Activated CD8-positive, alpha-beta memory T cell treated with anti-CD3 and anti-CD28 coated beads for 1 hour (primary cell): ENCODE measurements at places on chromosomes 4 and X.

DNA sequence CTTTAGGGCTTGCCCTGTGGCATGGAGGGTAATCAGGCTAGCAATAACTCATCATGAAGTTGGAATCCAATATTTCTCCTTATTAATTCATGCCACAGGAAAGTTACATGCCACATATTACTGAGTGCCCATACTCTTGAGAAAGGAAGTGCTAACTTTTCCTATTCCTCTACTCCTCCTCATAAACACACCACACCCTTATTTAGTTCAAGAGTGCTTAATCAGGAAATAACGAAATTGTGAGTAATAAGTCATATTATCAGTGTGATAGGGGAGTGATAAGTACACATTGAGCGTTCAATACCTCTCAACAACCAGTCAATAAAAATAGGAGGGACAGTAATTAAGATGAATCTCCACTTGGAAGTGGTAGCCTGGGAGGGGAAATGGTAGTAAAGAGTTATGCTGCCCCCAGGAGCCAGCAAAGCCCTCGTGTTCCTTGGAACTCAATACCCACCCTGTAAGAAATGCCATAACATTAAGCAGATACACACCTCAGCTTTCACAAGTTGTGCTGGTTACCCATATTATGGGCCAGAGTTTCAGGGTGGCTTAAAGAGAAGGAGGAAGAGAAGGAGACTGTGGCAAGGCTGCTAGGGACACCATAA lies 410.0 kb upstream of the NR3C2 start:
- DNase-seq, result no peak

DNA sequence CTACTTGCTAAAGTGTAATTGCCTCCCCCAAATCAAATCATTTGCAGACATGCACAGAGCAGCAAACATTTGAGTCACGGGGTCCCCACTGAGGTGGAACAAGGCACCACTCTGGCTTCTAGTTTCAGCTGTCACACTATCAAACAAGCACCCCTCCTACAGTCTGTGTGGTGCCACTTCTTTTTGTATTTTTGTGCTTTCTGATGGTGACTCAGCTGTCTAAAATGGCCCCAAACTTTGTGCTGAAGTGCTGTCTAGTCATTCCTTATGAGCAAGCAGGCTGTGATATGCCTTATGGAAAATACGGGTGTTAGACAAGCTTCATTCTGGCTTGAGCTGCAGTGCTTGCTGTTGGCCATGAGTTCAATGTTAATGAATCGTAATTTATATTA lies 15.4 kb downstream of the IGFBP7 start:
- no peak for DNase-seq

GRCh38 chr4:143184217-143184502 lies 557 bp upstream of the USP38 start:
- no peak for DNase-seq

DNA sequence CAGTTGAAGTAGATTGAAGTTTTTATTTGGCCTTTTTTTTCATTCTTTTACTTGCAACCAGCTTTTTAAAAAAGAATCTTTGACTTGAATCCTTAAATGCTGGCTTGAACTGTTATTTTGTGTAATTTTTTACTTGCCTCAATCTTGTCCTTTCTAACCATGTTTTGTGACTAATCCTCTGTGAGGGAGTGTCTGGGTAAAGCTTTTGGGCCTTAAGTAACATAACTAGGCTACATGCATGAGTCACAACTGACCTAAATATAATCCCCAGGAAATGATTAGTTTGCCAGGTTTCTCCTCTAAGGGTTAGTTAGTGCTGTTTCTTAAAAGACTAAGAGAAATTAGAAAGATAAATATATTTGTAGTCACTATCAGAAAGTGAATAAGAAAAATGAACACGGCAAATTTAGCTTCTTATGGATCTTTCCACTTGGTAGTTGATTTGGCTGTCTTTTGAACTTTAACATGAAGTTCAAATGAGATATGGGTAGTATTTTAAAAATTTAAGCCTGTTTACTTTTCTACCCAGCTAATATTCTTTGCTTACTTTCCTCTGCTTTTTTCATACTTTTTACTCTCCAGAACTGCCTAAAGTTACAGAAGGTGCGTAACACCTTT lies 13.0 kb downstream of the EXOC1 start:
- no peak for DNase-seq

- no peak for DNase-seq
Measured at GRCh38 chrX:53421772-53422085, 725 bp downstream of the SMC1A start.

DNA sequence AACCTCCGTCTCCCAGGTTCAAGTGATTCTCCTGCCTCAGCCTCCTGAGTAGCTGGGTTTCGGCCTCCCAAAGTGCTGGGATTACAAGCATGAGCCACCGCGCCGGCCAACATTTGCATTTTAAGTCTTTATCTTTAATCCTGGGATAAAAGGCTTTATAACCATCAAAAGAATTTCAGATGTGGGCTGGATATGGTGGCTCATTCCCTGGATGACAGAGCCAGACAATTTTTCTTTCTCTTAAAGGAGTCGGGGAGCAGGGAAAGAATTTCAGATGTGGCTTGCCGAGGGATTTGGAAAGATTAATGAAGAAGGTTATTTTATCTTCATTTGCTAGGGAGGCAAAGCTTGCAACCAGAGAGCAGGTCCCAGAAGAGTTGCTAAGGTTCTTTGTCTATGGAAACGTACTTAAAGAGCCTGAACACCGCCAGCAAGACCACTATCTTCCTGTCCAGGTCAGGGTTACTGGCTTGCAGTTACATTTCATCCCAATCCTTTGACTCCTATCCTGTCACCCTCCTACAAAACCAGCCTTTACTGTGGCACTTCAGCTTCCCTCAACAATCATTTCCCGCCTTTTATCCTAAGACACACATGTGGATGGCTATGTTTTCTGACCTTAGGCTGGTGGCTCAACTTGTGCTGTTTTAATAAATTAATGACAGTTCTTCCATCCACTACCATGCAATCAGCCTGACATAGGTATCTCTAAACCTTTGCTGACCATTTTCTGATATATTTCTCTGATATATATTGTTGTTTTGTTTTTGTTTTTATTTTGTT lies 3.9 kb upstream of the KLHL8 start:
- no peak for DNase-seq

DNA sequence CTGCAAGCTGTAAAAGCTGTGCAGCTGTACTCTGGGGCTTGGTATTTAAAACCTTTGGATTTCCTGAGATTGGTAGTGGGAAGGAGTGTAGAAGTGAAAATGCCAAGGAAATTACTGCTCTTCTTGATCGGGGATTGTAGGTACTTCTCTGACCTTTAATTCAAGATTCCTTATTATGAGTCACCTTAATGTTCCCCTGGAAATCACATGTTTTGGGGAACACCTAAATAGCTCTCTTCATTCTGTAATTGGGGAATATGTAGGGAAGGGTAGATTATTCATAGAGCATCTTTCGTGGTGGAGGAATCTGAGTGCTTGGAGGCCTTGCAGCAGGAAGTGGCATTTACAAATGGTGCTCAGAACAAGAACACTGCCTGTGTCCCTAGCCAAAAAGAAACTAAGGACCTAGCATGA lies 137.8 kb downstream of the UCHL1 start:
- no peak for DNase-seq

- DNase-seq, result no peak
Measured at GRCh38 chr4:63459329-63459728, 949.9 kb downstream of the TECRL start.

GRCh38 chr4:176193938-176194337 lies 1.4 kb downstream of the SPATA4 start:
- DNase-seq, result no peak

GRCh38 chr4:182862921-182863320 lies 54.3 kb downstream of the DCTD start:
- no peak for DNase-seq

GRCh38 chr4:99687120-99687519 lies 29.5 kb upstream of the C4orf54 start:
- no peak for DNase-seq

DNA sequence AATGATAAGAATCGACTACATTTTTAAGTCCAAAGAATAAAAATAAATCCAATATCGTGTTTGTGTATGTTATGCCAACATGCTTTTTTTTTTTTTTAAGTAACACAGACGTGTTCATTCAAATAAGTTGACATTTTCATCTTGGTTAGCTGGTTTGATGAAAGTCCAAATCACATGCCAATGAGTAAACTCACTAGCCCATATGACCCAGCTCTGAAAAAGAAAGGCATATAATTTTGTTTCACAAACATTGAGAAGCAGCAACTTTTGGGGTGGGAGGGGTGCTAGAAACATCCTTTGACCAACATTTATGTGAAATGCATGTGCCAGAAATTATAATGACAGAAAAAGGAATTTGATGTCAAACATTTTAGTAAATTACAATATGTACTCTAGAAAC lies 61.6 kb upstream of the SPP1 start:
- no peak for DNase-seq

DNA sequence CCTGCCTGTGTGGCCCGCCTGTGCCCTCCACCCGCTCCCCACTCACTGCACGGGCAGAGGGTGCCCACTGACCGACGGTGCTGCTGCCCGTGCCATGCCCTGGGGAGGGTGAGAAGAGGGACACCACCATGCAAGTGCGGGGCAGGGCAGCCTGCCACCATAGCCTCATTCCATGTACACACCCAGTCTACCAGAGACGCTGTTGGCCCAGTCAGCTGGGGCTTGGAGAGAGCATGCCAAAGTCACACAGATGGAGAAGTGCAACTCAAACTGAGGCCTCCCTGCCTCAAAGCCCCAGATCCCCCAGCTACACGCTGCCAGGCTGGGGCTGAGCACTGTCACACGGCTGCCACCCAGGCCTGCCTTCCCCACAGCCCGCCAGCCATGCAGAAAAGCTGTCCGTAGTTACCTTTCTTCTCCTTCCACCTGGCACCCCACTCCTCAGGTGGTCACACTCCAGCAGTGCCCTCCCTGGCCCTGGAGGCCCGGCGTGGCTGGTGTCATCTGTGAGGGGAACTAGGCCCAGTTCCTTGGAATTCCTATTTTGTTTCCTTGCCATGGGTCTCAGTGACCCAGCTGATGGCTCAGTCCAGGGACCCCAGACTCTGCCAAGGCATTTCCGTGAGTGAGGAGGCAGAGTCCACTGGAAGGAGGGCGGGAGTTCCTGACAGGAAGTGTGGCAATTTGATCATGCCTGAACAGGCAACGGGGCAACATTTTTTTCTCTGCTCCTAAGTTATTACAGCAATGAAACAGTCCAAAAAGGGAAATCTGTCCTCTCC lies at the start of gene SLC2A9:
TSS of gene SLC2A9 (minus strand) at position 627 of the 782 bp plus-strand sequence. CDS start at position 559, 68 bp downstream.
- DNase-seq, result no peak

- no peak for DNase-seq
Measured at GRCh38 chr4:6986072-6986780, 56.9 kb upstream of the TADA2B start.

GRCh38 chr4:124640022-124640730 lies 72.4 kb downstream of the ANKRD50 start:
- no peak for DNase-seq

GRCh38 chr4:143417679-143418403 lies 81.2 kb downstream of the GAB1 start:
- DNase-seq, result no peak

- DNase-seq, result no peak
Measured at GRCh38 chrX:12142661-12143060, 4.4 kb downstream of the FRMPD4 start.

DNA sequence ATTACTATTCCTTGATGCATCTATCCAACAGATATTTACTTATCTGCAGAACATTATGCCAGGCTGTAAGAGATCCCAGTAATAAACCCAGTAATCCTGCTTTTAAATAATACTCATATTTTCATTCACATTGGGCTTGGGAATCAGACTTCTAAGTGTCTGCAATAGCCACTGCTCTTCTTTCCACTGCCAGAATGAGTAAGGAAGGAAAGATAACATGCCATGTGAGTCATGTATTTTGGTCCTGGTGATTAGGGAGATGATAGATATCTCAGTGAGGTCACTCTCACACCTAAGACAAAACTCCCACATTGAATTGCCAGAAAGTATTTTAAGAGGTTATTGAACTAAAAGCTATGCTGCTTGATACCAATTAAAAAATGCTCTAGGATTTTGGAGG lies 13.9 kb upstream of the HEPH start:
- no peak for DNase-seq

DNA sequence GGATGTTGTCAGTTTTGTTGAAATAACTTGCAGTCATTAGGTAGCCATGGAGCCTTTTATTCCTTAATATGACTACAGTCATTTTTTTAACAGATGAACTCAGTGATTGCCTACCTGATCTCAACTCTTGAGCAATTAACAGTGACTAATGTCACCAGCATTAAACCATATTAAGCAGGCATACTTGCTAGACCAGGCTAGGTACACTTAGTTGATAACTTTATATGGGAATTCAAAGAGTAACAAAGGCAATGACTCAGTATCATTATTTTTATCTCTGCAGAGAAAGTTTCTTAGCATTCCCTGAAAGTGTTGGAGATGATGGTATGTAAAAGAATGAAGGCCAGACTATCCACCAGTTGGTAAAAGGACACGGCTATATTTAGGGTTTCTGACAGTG lies at the start of gene C4orf54:
TSS of gene C4orf54 (minus strand) at position 31 of the 400 bp plus-strand sequence. CDS start 3,180 bp downstream, outside the sequence.
- DNase-seq, result no peak

DNA sequence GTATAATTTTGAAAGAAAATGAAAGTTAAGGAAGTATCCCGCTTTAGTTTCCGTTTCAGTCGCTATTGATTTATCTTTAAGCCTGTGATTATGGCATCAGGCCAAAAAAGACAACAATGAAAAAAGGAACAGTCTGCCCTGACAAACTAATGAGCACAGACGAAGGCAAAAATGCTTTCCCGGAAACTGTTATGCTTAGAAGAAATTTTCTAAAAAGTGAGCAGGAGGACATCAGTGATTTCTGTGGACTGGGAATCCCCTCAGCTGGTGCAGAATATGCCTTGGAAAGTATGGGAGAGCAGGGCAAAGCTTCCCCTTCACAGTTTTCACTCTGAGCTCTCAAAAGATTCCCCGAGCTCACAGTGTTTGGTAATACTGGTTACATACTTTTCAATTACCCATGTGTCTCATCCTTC lies 5.1 kb upstream of the CXCL10 start:
- no peak for DNase-seq

GRCh38 chr4:3284734-3285557 lies 7.9 kb upstream of the RGS12 start:
- no peak for DNase-seq

DNA sequence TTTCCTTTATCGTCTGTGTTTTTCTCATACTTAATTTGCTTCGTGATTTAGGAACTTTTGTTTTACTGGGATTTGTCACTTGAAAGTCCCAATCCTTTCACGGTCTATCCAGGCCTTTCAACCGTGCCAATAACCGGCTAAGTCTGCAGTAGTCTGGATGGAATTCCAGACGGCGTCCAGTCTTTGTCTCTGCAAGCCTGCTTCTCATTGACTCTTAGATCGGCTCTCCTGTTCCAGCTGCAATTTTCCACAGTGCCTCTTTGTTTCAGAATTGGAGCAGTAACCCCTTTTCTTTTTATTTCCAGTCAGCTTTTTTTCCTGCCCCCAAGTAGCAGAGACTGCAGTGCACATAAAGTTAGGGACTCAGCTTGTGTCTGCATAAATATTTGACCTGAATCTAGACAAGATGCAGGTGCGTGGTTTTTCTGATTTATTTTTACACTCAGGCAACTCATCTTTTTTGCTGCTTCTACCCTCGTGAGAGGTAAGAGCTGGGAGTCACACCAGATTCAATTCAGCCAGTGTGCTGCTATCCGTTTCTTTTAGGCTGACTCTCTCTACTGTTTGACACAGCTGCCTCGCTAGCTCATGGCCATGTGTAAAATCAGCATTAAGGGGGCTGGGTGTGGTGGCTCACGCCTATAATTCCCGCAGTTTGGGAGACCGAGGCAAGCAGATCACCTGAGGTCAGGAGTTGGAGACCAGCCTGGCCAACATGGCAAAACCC lies 37.4 kb upstream of the DHRSX start:
- no peak for DNase-seq
